RPMI7951 (cell line): ENCODE measurements at places on chromosomes 7 and 10.

DNA sequence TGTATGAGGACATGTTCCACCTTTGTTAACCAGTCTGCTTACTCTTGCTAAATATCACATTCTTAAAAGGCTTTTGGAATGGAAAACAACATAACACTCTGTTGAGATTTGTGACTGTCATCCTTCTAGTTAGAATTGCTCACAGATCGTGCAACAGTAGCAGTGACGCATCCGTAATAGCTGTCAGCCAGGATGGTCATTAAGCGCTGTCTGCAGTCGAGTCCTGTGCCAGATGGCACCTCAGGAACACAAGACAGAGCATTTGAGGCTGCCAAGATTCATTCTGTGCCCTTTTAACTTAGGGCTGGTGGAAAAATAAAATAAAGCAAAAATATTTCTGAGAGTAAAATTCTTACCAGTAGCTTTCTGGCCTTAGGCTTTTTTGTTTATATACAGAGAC is 348.6 kb downstream of the ANKRD7 start:
- no peak for DNase-seq

- peak; percentile 40 for DNase-seq
These were observed 220.9 kb upstream of the MKLN1 start for GRCh38 chr7:131106681-131107336.

- DNase-seq: no peak
These were observed 219.3 kb upstream of the GLI3 start for GRCh38 chr7:42456267-42456666.

GRCh38 chr7:34058801-34059135 is 153.4 kb downstream of the BMPER start:
- DNase-seq: no peak

- peak; percentile 19 for DNase-seq
These were observed 237.7 kb upstream of the TMEM72 start for GRCh38 chr10:44673245-44673983.

DNA sequence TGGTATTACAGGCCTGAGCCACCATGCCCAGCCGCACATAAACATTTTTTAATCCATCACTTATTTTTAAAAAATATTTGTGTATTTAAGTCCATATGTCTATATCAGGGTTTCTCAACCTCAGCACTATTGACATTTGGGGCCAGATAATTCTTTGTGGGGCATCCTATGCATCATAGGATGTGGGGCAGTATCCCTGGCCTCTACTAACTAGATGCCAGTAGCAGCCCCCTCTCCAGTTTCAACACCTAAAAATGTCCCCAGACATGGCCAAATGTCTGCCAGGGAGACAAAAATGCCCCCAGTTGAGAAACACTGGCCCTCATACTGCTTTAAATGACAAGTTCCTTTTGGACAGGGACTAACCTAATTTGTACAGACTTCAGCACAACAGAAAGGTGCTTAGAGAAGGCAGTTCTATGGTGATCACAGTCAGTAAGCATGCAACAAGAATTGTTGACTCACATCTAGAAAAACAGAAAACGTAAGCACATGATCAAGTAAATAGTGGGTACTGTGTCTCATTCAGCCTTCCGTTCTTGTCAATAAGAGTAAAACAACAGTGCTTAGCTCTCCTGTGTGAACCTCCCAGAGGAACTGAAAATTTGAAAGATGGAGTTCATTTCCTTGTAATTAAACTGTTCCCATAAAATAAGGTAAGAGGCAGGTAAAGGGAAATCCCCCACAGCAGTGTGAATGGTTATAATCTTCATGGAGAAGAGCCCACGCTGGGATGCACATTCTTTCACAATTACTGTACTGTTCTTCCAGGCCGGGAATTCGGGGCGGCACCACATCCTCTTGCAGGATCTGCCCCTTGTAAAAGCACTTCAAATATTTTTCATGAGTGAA is 17.3 kb upstream of the ADRB1 start:
- DNase-seq: peak; percentile 55

DNA sequence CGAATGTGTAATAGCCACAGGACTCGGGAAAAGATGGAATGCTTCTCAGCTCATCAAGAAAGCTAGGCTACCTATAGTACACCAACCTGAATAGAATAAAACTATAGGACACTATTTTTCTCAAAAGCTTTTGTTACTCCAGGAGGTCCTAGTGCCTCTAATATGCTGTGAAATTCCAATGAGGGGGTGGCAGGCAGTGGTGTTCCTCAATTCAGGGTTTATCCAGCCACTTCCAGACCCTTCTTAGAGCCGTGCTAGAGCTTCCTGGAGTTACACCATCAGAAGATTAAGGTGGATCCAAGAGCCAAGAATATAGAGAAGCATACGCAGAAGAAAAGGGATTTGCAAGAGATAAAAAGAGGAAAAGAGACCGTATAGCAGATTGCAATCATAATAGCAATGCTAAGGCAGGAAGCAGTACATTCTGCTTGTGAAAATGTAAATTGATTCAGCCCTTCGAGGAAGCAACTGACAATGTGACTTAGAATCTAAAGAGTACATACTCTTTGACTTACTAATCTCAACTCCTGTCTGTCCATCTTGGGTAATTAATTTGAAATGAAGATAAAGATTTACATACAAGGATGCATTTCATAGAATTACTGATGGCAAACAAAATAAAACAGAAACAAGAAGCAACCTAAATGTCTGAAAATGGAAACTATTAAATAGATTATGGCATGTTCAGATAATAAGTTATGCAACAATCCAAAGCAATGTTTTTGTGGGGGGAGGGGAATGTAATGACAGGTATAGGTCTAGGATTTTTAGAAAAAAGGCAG is 2.1 kb downstream of the ST8SIA6 start:
- DNase-seq: no peak

GRCh38 chr10:30704026-30704600 is 74.6 kb upstream of the LYZL2 start:
- no peak for DNase-seq

DNA sequence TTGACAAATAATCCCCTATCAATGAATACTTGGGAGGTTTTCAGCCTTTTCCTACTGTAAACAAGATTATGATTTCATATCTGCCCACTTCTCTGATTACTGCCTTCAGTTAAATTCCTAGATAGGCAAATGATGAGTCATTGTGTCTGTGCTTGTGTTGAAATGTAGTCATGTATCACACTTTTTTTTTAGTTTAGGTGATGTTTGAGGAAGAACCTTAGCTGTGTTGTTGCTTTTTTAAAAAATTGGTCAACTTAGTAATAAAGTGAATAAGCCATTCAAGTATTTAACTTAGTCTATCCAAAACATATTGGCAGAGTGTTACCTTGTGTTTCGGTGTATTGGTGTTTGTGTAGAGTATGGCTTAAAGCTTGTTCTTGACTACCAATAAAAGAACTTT is 60.0 kb downstream of the WAC start:
- peak; percentile 56 for DNase-seq

DNA sequence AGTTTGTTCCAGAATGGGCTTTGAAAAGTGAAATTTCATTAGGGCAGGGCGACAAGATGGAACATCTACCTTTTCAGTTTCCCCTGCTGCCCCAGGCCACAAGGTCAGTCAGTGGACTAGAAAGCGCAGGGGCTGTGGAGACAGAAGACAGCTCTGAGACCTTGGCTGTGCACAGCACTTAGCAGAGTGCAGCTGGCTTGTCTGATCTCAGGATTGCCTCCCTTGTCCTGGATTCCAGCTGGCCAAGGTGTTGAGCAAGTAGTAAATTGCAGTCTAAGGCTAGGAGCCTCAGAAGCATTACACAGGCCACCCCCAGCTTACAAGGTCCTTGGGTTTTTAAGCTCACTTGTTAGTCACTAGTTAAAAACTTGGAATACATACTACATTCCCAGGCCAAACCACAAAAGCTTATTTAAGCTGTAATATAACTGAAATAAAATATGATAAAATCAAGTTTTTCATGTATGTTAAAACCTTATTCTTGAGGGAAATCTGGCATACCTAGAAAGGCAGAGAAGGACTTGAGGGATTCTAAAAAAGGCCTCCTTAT is 67.3 kb upstream of the NPY start:
- no peak for DNase-seq

- no peak for DNase-seq
These were observed 128.6 kb upstream of the PTPRZ1 start for GRCh38 chr7:121744319-121744718.

DNA sequence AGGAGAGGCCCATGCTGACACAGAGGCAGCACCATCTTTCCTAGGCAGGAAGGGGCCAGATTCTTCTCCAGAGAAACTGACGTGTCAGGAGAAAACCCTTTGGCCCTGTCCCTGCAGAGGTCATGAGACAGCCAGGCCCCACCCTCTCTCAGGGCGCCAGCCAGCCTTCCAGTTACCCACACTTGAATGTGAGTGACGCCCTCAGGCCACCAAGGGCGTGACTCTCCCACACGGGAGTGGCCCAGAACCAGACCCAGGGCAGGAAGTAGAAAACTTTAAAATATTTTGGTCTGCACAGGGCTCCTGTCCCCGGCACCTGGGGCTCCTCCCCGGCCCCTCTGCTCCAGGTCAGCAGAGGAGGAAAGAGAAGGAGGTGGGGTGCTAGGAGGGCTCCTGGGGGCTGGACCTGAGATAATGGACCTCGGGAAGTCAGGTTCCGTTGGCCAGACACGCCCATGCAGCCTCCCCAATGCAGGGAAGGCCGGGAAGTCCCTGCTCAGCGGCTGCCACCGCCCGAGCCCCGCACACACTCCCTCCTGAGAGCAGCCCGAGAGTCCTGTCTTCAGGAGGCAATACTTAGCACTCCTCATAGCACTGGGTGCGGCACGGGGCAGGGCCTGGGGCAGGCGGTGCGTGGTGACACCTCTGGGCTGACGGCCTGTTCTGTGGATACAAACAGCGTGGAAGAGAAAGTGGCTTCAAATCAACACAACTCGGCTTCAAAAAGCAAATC is 67.0 kb upstream of the CFAP46 start:
- DNase-seq: no peak

DNA sequence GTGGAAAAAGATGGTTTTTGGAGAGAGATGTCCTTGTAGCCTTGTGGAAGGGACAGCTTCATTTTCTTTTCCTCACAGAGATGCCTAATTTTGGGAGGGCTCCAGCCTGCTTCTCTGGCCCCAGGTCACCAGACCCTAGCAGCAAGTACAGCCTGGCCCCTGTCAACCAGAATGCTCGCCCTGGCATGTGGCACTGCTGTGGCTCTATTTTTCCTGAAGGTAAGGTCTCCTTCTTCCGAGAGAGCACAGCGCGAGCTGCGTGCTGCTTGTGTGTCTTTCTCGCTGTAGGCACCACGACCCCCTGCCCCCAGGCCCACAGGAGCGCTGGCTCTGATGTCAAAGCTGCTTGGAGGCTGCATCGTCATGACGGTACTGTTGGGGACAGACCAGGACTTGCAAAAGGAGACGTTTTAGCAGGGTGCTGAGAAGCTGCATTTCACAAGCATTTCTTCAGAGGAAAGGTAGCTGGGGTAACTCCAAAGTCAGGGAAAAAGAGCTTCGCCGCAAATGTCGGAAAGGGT is 58.7 kb downstream of the CLEC2L start:
- no peak for DNase-seq

GRCh38 chr7:5494683-5495561 is 71.3 kb upstream of the TNRC18 start:
- peak; percentile 75 for DNase-seq

DNA sequence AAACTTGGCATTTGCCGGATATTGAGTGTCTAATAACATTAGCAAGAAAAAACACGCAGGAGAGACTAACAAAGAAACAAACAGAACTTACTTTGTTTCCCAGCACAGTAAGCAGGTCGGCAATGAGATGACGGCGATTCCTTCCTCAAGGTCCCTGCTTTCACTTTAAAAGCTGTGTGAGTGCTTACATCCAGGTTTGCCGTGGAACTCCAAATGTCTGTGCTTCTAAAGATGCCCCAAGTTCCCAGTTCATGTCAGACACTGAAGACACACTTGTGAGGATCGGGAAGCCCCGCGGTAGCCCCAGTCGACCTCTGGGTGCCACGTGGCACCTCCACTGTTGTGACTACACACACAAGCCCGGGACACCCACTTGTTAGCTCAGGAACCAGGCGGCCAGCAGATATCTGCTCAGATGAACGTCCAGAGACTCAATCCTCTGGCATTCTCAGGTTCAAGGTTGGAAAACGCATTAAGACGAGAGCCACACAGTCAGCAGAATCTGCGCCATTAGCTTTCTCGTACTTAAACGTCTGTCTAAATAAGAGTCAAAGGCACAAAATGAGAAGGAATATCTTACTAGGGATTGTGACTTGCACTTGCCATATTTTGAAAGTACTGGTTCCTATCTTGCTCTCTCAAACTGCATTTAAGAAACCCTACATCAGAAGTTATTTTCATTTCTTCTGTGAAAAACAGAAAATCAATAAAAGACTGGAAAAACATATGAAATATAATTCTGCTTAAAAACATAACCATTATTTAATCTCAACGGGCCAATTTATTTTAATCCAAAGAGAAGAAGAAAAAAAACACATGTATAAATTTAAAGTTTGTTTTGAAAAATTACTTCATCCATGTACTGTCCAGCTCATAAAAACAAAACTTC is 207.6 kb upstream of the KLF14 start:
- DNase-seq: peak; percentile 73

GRCh38 chr7:38432080-38432479 is 158.6 kb upstream of the TARP start:
- DNase-seq: no peak

- no peak for DNase-seq
These were observed 28.0 kb upstream of the PALS2 start for GRCh38 chr7:24545215-24545614.

- DNase-seq: no peak
These were observed 2.3 kb downstream of the HPS1 start for GRCh38 chr10:98444314-98445006.

GRCh38 chr7:44065431-44066110 is at the start of gene PGAM2:
PGAM2 (minus strand) TSS chr7:44065567; CDS start chr7:44065529, 38 bp downstream.
- peak; percentile 56 for DNase-seq

- peak; percentile 55 for DNase-seq
These were observed 8.7 kb downstream of the ATP6V0E2 start for GRCh38 chr7:149882248-149883047.

DNA sequence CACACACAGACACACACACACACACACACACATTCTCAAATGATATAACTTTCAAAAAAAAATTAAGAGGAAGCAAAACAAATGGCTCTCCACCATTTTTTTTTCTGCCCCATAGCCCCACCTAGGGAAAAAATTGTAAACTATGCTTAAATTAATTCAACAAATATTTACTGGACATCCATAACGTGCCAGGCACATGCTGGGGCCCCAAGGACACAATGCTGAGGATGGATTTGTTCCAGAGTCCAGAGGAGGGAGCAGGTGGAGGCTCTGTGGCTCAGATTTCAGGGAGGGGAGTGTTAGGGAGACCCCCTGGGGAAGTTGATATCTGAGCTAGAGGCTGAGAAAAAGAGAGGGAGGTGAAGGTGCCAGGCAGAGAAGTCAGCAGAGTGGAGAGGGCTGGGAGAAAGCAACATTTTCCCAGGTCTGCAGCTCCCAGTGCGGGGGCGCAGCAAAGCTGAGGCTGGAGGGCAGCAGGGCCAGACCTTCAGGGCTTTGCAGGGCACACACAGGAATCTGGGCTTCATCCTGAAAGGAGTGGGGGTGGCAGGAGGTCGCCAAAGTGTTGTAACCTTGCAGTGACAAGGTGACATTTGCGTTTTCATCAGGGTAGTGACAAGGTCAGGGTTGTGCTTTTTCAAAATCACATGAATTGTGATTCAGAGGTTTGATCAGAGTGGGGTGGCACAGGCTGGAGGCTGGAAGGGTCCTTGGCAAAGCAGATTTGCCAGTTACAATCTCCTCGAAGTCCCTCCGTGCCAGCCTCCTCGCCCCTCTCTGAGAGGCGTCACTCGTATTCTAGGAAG is 261.6 kb downstream of the WDR11 start:
- peak; percentile 25 for DNase-seq
